ENCODE measurements at places on chromosomes 2 and 18.
A peak's percentile ranks its signal among the peaks of the same experiment; 100 is the strongest.

DNA sequence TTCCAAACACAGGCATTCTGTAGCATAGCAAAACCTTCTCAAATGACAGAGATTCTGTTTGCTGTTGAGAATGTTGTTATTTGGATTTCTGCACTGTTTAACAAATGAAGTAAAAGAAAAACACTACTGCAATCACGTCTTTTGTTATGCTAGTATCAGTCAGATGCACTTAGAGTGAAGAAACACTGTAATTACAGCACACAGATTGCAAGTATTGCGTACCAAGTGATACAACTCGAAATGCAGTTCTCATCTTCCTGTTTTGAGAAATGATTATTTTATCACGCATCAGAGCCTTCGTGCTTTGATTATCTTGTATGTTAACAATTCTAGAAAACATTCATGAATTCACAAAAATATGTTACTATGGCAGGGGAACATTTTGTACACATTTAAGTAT is 41.8 kb upstream of the KLF11 start:
- DNase-seq = no peak

- DNase-seq = no peak
These were observed 260.8 kb upstream of the FAM98A start for GRCh38 chr2:33859811-33860461.

DNA sequence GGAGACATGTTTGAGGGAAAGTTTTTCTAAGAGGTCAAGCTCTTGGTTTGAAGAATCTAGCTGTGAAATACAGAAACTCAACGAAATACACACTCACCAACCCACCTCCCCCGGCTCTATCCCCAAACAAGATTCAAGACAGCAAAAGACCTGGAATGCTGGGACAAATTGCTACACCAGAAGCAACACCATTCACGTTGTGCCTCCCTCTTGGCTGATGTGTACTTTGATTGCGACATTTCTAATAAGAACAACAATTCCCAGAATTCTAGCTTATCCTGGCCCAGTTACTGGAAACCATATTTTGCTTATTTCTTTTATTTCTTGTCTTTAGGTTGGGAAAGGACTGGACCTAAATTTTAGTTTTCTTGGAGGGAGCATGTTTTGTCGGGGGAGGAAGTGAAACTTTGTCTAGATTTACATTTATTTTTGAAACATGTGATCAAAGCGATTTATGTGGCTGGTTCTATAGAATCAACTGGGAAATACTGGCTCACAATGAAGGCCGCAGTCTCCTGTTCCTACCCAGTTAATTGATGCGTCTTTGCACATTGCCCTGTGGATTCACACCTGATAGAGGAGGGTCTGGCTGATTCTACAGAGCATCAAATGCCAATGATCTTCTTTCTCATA is 29.6 kb upstream of the LPIN1 start:
- no peak for DNase-seq

DNA sequence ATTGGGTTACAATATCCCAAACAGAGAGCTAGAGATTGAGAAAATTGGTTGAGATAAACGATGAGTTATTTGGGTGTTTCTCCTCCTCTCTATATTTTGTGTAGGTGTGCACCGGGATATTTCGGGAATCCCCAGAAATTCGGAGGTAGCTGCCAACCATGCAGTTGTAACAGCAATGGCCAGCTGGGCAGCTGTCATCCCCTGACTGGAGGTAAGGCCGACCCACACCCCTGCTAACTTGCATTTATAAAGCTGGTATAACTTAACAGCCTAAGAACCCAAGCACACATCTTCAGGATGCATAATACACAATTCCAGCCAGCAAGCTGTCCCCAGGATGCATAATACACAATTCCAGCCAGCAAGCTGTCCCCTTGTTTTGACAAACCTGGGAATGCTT is 124.6 kb upstream of the TTC39C start:
- no peak for DNase-seq

DNA sequence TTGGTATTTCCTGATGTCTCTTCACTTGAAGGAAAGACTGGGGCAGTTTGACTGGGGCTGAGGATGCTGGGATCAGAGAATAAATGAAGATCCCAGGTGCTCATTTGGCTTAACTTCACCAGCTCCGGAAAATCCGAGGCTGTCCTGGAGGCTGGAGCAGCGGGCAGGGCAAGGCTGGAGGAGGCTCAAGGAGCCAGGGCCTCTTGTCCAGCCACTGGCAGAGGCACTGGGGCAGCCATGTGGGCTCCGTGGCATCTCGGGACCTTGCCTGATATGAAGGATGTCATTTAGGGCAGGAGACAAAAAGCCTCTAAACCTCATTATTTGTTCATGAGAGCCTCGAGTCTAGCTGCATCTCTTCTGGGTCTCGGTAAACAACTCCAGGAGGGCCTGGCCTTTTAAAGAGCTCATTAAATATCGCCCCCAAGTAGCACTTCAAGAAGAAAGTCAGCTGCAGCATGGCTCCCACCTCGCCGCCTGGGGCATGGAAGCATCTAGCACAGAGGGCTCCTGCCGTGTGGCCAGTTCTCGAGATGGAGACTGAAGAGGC is 13.5 kb upstream of the GPR55 start:
- no peak for DNase-seq

DNA sequence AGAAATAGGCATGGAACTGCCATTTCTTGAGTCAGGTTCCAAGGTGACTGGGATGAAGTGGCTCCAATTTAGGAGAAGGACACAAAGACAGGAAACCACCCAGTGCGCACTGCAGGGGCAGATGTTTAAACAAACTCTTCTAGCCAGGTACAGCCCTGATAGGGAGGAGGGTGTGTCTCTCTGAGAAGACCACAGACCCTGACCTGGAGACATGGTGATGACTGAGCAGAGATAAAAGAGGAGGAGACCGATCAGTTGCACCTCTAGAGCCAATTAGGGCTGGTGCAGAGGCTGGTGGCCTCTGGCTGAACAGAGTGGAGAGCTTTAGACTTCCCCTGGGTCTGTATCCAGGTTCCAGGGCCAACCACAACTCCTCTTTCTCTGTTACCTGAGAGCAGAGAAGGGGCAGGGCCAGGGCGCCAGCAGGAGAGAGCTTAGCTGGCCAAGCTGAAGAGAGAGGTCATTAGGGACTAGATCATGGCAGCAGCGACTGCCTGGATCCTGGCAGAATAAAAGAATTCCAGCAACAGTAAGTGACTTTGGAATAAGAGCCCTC is 5.4 kb upstream of the SPOPL start:
- no peak for DNase-seq

- no peak for DNase-seq
These were observed 274.0 kb upstream of the FAM98A start for GRCh38 chr2:33873076-33873605.

DNA sequence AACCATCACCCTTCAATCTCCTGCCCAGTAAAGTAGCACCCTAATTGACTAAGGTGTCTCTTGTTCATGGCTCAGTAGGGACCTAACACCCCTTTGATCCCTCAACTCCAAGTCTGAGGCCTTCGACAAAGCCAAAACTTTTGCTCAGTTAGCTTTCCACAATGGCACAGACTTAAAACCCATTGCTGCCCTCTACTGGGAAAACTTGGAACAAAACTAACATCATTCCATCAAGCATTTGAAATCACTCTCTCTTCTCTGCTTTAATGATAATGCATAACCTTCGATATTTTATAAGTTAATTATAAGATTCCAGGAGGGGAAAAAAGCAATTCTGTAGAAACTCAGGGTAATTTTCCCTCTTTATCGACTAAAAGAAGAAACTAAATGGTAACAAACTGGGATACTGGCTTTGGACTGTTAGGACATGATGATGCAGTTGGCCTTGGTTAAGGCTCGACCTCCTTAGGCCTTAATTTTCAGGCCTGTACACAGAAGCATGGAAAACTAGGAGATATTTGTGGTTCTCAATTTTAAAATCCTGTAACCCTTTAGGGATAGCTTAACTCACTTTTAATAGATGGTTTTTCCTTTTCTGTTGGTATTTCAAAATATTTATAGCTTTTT is 127.8 kb downstream of the STK39 start:
- peak; percentile 15 for DNase-seq

DNA sequence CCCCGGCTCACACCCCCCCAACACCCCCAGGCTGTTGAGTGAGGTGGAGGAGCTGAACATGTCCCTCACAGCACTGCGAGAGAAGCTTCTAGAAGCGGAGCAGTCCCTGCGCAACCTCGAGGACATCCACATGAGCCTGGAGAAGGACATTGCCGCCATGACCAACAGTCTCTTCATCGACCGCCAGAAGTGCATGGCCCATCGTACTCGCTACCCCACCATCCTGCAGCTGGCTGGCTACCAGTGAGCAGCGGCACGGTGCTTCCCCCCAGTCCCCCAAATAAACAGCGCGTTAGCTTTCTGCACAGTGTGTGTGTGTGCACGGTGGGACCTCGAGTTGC is 5.3 kb downstream of the TEKT4 start:
- DNase-seq = no peak

DNA sequence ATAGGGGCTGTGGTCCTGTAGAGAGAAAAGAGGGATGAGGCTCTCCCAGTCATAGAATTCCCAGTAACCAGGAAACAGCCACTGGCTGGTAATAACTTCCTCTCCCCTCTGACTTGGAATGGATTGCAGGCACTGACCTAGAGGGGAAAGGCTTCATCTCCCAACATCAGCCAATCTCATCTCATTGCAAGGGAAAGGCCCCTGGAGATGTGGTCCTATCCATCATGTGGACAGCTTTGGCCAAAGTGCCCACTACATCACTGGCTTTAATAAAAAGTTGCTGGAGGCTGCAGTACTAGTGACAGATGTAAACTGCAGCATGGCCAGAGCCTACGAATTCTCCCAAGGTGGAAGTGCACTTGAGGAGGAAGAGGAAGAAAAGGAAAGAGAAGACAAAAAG is 820.5 kb upstream of the CELF4 start:
- DNase-seq = no peak

DNA sequence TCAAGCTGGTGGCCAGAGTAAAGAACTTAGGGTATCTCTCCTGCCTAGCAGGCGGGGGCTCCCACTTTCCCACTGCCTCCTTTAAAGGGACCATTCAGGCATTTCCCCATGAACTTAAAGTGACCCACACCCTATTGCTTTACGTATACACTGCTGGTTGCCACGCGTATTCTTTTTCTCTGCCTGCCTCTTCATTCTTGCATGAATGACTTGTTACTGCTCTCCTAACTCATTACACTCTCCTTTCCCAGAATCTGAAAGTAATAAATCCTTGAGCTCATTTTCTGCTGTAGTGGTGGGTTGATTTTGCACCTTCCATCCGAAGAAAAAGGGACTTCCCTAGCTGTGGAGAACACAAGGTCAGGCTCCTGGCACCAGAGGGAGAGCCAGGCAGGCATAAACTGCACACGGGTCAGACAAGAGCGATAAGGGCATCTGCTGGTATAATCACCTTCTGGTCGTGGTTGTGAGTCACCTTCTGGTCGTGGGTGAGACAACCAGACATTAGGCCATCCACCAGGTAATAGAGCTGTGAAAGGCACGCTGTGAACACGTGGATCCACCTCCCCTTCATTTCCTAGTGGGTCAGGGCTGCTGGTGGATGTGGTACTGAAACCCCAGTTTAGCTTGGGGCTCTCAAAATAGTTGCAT is 950.3 kb downstream of the SOCS6 start:
- no peak for DNase-seq

DNA sequence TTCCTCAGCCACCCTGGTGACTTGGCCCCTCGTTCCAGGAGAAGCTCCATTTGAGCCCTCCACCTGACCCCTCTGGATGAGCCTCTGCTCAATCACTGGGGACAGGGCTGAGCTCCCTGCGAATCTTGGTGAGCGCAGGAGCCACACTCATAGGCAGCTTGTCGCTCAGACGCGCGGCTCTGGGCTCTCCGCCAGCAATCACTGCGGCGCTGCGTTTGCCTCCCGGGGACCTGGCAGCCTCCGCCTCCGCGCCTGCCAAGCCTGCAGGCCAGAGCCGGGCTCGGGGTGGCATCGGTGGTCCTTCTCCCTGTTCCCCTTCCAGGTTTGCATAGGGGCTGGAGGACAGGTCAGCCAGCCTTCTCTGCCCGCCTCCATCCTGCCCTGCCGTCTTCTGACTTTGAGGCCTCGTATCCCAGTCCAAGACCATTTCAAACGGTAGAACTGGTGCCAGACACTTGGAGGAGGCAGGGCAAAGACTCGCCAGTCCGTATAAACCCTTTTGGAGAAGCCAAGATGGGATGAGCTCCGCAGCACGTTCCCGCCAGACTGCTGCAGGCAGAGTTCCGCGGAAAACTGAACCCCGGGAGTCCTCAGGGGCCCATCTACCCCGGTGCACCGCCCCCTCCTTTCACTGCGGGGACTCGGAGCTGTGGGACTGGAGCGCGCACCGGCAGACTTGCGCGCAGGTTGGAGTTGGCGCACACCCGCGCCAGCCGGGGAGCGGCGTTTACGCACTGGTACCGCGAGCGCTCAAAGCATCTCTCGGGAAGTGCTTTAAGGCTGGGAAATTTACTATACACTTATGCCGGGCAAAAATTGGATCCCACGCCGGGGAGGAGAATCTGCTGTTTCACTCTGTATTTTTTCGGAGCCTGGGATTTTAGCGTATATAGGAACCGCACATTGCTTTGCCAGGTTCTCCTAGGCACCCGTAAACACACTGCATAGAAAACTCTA is 1.1 kb upstream of the TACR1 start:
- DNase-seq = peak; percentile 27

DNA sequence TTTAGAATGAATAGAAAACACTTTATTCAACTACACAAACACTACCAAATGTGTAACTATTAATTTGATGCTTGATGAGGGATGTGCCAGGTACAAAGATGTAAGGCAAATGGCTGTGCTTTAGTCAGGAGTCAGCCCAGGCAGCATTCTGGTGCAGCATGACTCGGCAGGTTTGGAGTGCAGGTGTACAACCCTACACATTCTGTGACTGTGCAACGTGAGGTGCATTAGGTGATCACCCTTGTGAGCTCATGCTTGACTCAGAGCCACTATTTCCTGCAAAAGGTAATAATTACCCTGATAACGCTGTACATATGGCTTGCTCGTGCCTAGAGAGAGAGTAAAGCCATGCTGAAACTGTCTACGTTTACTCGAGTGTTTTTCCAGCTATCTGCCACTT is 288.7 kb upstream of the DSEL start:
- DNase-seq = no peak

GRCh38 chr2:26429779-26430578 is 28.3 kb downstream of the DRC1 start:
- no peak for DNase-seq

DNA sequence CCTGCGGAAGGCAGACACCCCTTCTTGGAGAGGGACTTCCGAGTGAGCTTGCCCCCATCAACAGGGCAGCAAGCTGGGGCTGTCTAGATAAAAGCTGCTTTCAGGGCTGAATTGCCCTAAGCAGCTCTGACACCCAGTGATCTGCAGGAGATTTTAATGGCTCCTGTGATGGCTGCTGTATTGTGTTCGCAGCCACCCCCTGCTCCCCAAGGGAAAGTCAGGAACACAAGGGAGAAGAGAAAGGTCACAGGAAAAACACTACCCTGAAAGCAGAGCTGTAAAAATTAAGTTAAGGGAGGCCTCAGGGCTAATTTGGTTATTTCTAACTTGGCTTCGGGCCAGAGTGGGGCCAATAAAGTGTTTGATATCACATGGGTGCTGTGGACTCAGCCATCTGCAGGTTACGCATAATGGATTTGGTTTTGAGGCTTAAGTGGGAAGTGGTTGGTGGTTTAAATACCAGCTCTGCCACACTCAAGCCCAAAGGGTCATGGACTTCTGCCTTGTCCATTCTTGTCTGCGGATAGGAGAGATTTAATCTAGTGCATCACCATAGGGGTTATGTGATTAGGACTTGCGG is 147.6 kb downstream of the CLIP4 start:
- DNase-seq = no peak

- DNase-seq = peak; percentile 75
These were observed 208.8 kb downstream of the CCDC178 start for GRCh38 chr18:33231474-33232317.
